ENCODE measurements at places on chromosomes 4 and X. TPM values are rescaled to one million over a fixed set of nuclear protein-coding genes. Genes with fewer than 3 reads are reported as not detected.

The ZFP42 gene
- under 0.01 TPM for total RNA-seq

The CC2D2A gene
- 2.8 TPM for total RNA-seq

The HTRA3 gene
- 1.2 TPM for total RNA-seq

The STS gene
- total RNA-seq = 4.1 TPM

The ATOH1 gene
- not detected for total RNA-seq

The TEX11 gene
- not detected for total RNA-seq

DNA sequence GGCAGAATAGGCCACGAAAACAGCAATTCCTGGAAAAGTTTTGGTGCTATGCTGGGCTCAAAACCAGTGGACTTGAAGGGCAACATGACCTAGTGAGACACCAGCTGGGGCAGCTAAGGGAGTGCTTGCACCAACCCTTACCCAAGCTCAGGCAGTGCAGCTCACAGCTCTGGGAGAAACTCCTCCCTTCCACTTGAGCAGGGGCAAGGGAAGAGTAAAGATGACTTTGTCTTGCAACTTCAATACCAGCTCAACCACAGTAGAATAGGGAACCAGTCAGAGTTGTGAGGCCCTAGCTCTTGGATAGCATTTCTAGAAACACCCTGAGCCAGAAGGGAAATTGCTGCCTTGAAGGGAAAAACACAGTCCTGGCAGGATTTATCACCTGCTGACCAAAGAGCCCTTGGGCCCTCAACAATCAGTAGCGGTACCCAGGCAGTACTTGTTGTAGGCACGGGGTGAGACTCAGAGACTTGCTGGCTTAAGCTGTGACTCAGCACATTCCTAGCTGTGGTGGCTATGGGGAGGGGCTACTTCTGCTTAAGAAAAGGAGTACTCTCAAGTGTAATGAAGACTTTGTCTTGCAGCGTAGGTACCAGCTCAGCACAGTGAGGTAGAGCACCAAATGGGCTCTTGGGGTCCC lies 19.7 kb upstream of the ABCG2 start:
- DNase-seq = no peak

- DNase-seq = peak; percentile 3
These were observed 538 bp downstream of the SCML2 start for GRCh38 chrX:18353931-18354368.

- DNase-seq = no peak
These were observed 94.2 kb downstream of the KDR start for GRCh38 chr4:55031158-55031557.

- DNase-seq = no peak
These were observed 23.2 kb downstream of the SLC7A11 start for GRCh38 chr4:138218976-138219375.

DNA sequence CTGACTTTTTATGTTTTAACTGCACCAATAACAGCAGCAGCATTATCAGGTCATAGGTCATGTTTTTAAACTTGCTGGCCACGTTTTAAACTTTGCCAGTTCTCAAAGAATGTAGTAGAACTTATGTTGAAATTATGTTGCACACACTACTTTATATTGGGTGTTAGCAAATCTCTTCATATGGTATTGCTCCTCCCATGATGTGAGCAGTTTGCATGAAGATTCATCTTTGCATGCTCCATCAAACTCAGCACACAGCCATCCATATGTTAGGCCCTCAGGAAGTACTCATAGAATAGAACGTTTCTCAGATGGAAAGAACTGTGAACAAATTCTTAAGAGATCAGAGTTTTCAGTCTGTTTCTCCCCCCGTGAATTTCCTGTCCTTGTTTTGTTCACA lies 128.6 kb upstream of the MAP9 start:
- DNase-seq = no peak

GRCh38 chr4:118139241-118139640 lies 105.0 kb downstream of the NDST3 start:
- DNase-seq = no peak

DNA sequence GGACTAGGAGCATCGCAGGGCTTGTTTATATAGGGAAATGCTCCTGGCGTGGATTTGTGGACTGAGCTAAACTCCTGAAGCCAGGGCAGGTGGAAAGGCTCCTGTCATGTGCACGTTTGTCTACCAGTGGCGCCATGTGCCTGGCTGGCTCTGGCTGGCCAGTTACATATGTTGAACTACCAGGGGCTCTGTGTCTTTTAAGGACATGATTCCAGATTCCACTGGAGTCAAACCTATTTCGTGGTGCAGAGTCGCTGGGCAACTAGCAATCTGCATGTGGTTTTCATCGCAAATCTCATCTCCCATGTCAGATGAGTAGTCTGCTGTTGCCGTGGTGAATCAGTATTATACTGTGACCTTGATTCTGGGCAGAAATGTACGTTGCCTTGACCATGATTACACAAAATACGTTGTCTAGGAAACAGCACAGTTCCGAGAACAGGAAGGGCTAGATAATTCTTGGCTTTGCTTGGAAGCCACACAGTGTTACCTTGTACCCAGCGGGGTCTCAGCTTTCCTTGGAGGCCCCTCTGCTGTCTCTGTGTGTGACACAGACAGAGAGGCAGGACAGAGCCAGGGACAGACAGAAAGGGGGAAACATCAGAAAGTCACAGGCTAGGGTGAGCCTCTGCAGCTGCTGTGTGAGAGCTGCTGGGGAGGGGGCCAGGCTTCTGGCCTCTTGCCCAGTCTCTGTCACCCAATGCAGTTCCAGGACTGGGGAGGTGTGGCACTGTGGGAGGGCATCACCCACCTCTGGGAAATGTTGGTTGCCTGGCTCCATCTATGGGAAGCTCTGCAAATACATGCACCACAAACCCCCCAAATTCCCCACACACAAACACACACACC lies 19.2 kb downstream of the PNMA6E start:
- DNase-seq = peak; percentile 68

DNA sequence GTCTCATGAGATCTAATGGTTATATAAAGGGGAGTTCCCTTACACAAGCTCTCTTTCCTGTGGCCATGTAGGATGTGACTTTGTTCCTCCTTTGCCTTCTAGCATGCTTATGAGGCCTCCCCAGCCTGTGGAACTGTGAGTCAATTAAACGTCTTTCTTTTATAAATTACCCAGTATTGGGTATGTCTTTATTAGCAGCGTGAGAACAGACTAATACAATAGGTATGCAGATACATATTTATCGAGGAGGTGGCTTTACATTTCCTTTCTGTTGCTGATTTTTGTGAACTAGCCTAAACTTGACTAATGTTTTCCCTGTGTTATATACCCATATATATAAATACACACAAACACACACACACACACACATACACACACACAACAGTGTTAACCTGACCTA lies 80.2 kb downstream of the VCX2 start:
- no peak for DNase-seq

DNA sequence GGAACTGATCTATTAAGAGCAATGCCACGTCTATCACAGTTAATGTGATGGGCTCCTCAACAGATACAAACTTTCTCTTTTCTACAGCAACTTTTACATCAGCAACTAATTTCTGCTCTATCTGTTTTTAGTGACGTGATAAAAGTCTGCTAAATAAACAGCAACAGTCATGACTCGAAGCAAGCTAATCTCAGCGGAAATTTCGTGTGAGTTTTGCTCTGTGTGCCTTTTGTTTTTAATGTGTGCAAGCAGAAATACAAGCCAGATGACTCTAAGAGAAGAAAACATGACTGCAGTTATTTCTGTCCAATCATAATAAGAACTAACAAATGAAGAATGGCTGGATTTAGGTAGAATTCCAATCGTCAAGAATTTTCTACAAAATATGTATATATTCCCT lies 214.3 kb downstream of the LDB2 start:
- peak; percentile 4 for DNase-seq

GRCh38 chrX:16240231-16240905 lies 73.1 kb downstream of the MAGEB17 start:
- DNase-seq = no peak

DNA sequence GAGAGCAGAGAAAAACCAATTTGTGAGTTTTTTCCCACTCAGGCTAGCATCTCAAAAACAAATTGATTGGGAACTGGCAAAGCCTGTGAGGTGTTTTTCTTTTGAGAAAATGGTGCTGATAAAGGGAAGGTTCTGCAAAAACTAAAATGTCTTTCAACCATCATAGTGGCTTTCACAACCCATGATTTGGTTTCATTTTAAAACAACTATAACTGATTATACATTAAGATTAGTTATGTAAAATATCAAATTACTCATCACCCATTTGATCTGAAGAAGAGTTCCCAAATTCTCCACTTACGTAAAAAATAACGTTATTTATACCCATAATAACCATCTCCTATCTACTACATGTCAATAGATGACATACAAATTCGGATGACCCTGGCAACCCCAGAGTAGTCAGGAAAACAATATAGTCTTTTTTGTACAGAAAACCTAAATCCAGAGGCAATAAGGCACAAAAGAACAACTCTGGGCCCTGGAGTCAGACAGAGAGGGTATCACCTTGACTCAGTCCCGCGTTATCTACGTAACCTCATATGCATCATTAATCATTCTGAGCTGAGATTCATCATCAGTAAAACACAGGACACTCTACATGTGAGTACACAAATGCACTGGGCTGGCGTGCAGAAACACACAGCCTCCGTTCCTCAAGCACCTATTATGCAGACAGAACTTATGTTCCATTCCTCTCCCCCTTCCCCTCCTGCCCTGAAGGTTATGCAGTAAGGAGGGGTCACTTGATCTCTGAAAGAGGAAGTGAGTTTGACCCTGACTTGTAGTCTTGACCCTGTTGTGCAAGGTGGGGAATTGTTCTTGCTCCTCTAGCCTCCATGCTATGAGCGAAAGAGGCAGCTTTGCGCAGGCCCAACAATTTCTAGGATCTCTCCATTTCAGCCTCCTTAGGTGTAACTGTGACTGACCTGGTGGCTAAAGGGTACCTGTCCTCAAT lies 82.2 kb downstream of the SLC9A7 start:
- no peak for DNase-seq

DNA sequence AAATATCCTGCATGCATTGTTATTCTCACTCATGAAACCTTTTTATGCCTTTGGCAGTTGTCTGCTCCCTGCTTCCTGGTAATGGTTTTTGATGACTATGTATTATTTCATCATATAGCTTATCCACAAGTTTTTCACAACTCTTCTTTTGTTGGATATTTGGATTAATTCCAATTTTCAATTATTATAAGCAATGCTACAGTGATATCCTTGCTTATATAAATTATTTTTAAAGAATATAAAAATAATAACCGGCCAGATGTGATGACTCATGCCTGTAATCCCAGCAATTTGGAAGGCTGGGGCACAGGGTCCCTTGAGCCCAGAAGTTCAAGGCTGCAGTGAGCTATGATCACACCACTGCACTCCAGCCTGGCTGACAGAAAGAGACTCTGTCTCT lies 47.0 kb downstream of the ASIC5 start:
- no peak for DNase-seq
